ENCODE measurements at places on chromosomes 1 and 21.

GRCh38 chr1:91751275-91751674, 134.7 kb downstream of the TGFBR3 start:
- DNase-seq: no peak

DNA sequence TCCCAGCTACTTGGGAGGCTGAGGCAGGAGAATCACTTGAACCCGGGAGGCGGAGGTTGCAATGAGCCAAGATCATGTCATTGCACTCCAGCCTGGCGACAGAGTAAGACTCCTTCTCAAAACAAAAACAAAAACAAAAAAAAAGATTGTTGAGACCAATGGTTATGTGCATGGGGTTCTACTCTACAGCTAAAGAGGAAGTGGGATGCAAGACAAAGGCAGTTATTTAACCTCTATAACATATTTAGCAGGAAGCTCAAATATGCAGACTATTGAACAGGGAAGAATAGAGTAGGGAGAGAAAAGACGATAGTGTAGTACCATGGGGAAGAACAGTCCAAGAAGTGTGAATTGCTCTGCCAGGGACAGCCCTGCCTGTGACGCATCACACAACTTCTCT, 227.7 kb downstream of the SMYD3 start:
- DNase-seq: no peak

DNA sequence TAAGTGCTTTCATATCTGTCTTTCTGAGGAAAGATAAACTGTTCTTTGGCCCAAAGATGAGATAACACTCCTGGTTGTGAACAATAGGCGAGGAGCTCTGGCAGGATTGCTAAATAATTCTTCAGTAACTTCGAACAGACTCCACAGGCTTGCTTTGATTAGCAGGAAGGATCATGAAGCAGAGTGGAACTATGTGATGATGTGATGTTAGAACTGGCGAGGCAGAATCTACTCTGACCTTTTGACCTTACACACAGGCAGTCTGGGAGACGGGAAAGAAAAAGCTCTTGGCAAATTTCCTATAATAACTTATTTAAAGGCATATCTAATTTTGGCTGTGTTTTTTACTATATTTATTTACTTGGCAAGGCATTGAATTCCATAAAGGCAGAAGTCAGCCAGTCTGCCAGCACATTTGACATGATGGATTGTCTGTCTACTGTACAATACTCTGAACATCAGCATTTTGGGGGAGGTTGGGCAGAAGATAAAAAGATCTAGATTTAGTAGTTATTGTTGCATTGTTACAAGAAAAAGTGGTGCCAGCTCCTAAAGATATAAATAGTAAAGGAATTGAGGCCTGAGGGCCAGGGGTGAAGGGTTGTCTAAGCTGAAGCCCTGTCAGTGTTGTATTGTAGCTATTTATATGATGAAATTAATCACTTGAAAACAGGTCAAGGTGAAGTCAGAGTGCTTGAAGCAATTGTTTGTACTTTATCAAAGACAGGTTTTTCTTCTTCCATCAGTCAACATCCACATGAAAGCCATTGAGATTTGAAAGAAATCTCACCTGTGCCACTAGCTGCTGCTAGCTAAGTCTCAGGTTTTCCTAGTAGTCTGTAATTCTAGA, 708.8 kb downstream of the LTN1 start:
- no peak for DNase-seq

DNA sequence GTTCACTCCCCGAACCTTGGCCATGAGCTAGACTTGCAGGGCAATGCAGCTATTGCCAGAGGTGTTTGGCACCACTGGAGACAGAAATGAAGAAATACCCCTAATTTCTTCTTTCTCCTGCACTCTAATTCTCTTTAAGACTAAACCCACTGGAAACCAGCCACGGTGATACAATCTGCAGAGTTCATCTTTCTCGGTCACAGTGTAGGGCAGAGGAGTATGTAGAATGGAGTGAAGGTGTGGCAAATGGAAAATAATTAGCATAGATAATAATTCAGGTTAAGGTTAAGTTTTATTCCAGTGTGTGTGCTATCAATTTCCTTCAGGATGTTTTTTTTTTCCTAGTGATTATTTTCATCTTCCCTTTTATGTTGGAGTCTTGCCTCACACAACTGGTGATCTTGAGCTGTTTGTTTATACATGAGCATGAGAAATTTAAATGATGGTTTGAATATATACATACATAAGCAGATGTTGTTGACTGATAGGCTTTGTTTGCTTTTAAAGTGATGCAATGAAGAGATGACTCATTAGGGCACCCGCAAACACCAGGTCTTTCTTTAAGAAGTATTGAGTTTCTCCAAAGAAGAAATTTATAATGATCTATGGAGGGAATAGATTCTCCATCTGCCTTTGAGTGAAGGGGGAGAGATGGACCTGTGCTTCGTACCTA, 81.9 kb downstream of the SPATA17 start:
- DNase-seq: no peak

GRCh38 chr1:11308699-11309224, 35.8 kb downstream of the UBIAD1 start:
- no peak for DNase-seq

DNA sequence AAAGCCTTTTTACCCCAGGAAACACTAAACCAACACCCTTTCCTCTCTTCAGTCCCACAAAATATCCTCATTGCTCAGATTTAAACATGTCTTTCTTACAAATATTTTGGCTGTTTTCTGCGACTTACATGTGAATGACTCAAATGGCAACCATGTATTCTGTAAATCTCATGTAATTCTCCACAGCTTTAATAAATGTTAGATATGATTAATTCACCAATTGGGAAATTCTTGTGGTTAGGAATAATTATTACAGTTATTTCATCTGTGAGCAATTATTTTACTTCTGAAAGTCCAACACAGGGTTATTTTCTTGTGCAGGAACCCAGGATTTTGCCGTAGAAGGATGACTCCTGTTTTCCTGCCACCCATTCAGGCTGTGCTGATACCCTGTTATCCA, 431.5 kb downstream of the LMO4 start:
- DNase-seq: no peak
